ENCODE measurements at places on chromosomes 4 and X. TPM values are rescaled to one million over a fixed set of nuclear protein-coding genes. Genes with fewer than 3 reads are reported as not detected.

Gene ADH1A
- not detected for total RNA-seq

Gene FGFBP2
- not detected for total RNA-seq

Gene SNX25
- total RNA-seq = 22.3 TPM

Gene KLHL5
- 79.3 TPM for total RNA-seq

Gene DRP2
- total RNA-seq = not detected

Gene CCNA2
- total RNA-seq = 318 TPM

Gene GCNA
- not detected for total RNA-seq

Gene FMR1NB
- not detected for total RNA-seq

Gene CXCR3
- total RNA-seq = not detected

Gene CHM
- 21.1 TPM for total RNA-seq

Gene SSX2B
- total RNA-seq = not detected

Gene GLUD2
- 0.55 TPM for total RNA-seq

DNA sequence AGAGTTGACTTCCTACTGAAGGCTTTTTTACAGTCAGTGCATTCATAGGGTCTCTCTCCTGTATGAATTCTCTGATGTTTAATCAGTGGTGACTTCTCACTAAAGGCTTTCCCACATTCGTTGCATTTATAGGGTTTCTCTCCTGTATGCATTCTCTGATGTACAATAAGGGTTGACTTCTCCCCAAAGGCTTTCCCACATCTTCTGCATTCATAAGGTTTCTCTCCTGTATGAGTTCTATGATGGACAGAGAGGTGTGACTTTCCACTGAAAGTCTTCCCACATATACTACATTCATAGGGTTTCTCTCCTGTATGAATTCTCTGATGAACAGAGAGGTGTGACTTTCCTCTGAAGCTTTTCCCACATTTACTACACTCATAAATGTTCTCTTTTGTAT lies 45.2 kb downstream of the ZNF674 start:
- DNase-seq = no peak

DNA sequence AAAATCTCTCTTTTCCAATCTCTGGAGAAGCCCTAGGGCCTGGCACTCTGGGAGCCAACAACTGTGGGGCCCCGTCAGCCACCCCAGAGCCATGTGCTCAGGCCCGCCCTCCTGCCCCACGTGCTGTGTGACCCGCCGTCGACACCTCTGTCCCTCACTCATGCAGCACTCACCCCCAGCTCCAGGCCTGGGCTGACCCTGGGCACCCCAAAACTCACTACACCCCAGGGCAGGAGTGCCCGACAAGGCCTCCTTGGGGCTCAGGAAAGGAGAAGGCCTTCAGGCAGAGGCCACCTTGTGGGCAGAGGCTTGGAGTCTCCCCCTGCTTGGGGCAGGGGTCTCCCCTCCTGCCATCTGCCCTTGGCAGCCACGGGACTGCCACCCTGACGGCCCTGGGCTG lies 5.7 kb downstream of the MYL5 start:
- no peak for DNase-seq

DNA sequence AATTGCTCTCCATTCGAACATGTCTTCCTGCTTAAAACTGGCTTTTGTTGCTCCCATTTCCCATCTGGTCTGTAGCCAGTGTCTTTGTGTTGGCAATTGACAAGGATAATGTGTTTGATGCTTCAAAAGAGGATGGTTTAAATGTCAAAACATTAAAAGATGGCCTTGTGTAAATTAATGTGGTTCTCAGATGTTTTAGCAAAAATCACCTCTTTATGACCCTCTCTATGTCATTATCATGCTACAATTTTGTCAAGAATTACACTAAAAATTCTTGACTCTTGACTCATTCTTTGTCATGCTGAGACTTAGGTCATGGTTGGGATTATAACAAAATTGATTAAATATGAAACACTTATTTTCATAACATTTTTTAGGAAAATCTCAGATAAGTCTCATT lies 47.4 kb downstream of the TMEM131L start:
- no peak for DNase-seq

DNA sequence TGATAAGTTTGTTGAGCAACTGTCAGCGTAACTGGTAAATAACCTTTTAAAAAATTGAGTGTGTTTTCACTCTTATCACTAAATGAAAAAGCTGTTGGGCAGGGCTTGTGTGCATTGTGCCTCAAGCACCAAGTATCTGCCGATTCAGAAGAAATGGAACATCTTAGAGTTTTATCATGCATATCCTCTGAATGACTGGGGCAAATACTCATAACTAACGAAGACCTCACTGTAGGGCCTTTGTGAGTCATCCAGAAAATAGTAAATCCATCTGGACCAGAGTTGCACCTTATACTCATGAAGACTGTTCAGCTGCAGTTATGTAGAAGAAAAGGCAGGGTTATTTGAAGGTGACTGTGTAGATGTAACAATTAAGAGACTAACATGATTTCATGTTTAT lies 222.1 kb downstream of the CAMK2D start:
- no peak for DNase-seq

- DNase-seq = no peak
Measured at GRCh38 chrX:47817897-47818296, 18.8 kb upstream of the ZNF81 start.

DNA sequence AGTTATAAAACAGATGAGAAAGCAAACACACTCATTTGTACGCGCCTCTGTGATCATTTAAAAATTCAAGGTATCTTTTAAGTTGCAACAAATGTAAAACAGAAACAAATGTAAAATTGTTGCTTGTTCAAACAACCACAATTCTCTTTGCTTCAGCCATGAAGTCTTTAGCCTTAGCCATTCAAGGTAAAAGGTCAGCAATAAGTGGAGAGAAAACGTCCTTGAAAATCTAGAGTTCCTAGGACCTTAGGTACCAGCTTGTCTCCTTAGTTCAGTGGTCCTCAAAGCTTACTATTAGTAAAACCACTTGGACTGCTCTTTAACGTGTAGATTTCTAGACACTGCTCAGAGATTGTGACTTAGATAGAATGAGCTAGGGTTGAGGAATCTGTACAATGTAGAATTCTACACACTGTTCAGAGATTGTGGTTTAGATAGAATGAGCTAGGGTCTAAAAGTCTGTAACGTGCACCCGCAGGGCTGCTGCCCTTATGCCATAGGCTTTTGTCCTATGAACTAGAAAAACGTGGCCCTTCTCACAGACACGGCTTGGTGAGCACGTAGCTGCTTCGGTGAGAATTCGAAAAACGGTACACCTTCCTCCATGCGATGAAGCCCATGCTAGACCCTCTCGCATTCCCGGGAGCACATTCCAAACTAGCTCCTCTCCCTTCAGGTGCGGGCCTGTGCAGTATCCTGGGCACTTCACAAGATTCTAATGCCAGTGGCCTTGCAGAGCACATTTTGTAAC lies 1.7 kb downstream of the PLAC8 start:
- DNase-seq = peak; percentile 72

- DNase-seq = no peak
Measured at GRCh38 chr4:3196670-3197359, 52.1 kb upstream of the MSANTD1 start.

DNA sequence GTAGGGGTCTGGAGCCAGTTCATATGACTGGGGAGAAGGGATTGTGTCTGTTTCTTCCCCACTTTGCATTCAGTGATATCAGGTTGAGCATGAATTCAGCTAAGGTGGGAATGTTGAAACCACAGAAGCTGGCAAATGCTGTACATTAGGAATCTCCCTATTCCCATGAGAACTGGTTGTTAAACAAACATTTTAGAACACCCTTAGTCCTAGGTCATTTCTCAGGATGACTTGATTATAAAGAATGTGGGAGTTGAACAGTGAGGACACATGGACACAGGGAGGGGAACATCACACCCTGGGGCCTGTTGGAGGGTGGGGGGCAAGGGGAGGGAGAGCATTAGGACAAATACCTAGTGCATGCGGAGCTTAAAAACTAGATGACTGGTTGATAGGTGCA lies 62.6 kb upstream of the LIMCH1 start:
- peak; percentile 28 for DNase-seq

GRCh38 chr4:85165808-85166207 lies 199.3 kb upstream of the WDFY3 start:
- no peak for DNase-seq

DNA sequence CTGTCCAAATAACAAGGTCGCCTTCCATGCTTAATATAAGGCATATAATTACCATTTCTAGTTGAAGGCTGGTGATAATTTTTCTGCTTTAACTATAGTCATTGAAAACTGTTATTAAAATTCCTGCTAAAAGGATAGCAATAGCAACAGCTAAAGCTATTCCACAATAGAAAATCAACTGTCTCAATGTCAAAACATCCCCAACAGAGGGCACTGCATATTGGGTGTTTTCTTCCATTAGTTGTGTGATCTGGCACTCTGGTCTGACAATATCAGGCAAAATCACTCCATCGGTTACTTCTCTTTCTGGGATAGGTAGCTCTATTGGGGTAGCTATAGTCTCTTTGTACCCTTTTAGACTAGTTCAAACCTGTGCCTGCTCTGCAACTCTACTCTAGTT lies 53.5 kb downstream of the TMPRSS11F start:
- DNase-seq = no peak

GRCh38 chrX:9862953-9863352 lies 76.7 kb downstream of the SHROOM2 start:
- no peak for DNase-seq

DNA sequence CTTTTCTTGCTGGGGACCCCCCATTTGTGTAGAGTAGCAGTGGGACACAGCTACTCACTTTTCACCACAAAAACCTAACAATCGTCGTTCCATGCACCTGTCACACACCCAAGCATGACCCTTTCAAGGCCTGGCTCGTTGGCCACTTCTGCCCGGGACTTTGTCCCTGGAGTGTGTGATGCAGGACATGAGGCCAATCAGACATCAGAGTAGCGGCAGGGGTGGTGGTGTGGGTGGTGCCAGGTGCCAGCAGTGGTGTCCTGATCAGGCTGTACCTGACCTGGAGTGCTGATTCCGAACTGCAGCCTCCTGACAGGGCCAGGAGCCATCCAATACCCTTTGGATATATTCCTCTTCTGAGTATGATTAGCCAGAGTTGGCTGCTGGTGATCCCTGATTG lies 23.1 kb upstream of the PROM1 start:
- no peak for DNase-seq

- peak; percentile 62 for DNase-seq
Measured at GRCh38 chr4:183504930-183505610, at the start of gene ING2. Gene ING2, plus strand, starts transcription at chr4:183505058. Its CDS starts 138 bp downstream, at chr4:183505196.

GRCh38 chrX:117511379-117511778 lies 605.2 kb downstream of the KLHL13 start:
- no peak for DNase-seq

DNA sequence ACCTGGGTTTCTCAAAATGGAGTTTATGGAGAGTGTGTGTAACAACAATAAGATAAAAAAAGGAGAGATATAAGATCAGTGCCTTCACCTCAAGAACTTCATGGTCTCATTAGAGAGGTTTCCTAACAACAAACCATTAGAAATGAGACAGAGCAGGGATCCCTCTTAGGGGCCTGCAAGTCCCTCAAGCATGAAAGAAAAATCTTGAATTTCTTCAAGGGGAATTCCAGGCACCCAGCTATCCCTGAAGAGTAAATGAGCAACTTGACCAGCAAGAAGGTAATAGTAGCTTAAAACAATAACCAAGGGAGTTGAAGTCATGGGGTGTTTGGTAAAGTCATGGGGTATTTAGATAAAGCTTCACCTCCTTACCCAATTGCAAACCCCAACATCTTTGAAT lies 49.7 kb upstream of the TLR3 start:
- DNase-seq = no peak

- no peak for DNase-seq
Measured at GRCh38 chrX:19190902-19191301, 68.6 kb upstream of the ADGRG2 start.

DNA sequence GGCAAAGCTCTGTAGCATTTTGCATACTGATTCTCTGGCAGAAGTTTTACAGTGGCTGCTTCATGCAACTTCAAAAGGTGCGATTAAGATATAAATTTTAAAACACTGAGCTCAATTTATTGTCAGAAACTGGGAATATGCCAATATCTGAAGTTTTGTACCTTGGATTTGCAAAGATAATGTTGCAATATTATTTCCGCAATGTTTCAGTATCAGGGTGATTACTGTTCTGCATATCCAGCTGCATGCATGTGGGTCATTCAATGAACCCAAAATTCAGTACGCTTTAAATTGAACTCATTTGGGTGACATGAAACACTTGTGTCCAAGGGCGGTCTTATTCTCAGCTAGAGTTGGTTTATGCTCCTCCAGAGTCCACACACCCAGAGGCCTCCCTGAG lies 26.2 kb downstream of the TRMT10A start:
- no peak for DNase-seq

GRCh38 chr4:156946516-156947424 lies 24.8 kb downstream of the PDGFC start:
- DNase-seq = peak; percentile 88

- DNase-seq = no peak
Measured at GRCh38 chr4:81392164-81392563, 79.5 kb downstream of the RASGEF1B start.

GRCh38 chr4:127445471-127445870 lies 187.3 kb upstream of the INTU start:
- DNase-seq = no peak

GRCh38 chr4:8938137-8938536 lies 66.5 kb upstream of the HMX1 start:
- no peak for DNase-seq

Data from SJSA1 (cell line).